Putamen (tissue), 1 donor: ENCODE measurements at places on chromosomes 2 and 18.
A peak's percentile ranks its signal among the peaks of the same experiment; 100 is the strongest.

DNA sequence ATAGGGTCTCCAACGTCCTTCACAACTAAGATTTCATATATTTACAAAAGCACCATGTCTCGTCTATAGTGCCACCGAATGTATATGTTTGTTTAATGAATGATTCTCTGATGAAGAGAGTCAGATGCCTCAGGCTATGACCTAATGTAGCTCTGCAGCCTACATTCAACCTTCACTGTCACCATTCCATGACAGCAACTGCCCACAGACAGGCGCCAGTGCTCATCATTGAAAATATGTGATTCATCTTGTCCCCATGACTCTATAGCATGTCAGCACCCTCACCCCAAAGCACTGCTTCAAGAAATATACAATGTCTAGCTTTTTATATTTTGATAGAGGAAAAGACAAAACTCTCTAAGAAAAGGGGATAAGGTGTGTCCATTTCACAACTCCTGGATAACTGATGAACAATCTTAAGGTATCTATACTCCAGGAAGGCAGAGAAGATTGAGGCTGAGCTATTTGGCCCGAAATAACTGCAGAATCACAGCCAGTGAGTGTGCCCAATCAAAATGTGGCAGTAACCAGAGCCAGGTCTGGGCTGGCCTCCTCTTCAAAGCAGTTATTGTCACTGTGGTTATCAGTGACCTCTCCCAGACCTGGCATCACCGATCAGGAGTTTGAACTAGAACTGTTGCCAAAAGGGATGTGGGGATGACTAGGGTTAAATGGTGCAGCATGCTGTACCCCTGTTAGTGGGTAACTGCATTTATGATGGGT, 246.6 kb downstream of the SETBP1 start:
- DNase-seq, result no peak

- DNase-seq, result no peak
These were observed 111.8 kb upstream of the STON1 start for GRCh38 chr2:48417856-48418838.

GRCh38 chr2:121555008-121555407, 24.3 kb downstream of the RNU4ATAC start:
- DNase-seq, result peak; percentile 27

DNA sequence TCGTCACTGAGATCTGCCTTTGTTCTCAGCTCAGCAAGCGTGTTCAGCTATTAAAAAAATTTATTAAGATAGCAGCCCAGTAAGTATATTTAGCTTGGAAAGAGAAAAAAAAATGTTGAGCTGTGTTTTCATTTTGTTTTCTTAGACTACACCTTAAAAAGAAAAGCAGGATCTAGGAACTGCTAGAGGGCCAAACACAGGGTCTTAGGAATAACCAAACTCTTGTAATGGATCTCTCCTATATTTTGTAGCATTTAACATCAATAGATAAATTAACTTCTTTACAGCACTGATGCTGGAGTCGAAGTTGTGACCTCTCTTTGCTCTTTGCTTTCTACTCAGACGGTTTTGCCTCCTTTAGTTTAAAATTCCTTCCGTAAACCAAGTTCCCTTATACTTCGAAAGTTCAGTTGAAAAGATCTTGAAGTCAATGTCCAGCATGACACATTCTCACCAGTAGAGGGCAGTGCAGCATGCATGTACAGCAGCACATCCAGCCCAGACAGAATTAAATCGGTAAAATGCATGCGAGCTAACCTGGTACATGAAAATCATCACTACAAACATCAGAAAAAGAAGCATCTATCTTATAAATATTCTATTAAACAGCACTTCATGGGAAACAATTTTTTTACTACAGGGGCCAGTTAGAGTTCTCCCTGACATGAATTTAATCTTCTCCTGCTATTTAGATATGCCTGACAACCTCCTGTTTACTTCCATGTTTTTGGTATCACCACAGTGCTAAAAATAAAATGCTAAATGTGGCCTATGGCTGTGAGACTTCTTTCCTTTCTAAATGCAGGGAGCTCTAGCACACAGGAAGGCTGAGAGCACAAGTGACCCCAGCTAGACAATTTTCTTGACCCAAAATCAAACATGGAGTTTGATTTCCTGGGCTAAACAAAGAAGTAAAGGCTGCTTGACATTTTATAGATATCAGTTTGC, 48.2 kb upstream of the MAP3K20 start:
- peak; percentile 75 for DNase-seq

GRCh38 chr2:38907242-38907641, 17.6 kb downstream of the ARHGEF33 start:
- no peak for DNase-seq

DNA sequence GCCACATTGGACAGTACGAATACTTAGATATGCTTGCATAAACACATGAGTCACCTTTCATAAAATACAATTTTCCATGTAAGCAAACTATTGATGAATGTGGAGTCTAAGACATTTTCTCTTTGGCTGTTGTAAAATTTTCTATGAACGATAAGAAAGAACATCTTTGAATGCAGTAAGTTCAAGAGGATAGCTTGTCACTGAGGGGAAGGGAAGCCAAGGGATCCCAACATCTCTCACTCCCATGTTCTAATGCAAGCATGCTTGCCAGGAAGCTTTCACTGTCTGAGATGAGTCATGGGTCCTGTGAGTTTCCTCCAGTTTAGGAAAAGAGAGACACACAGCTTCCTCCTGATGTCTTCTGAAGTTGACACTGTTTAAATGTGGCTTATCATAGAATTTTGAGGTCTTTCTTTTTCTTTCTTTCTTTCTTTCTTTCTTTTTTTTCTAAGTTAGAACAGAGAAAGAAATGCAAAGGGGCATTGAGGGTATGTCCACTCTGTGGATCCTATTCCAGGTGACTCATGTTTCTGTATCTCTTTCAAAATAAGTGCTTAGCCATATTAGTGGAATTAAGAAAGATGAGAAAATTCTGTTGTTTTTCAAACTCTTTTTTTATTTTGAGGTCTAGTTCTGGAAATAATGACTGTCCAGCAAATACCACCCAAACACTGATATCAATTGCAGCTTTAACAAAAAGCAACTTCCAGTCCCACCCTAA, 146.6 kb downstream of the RDH14 start:
- no peak for DNase-seq

DNA sequence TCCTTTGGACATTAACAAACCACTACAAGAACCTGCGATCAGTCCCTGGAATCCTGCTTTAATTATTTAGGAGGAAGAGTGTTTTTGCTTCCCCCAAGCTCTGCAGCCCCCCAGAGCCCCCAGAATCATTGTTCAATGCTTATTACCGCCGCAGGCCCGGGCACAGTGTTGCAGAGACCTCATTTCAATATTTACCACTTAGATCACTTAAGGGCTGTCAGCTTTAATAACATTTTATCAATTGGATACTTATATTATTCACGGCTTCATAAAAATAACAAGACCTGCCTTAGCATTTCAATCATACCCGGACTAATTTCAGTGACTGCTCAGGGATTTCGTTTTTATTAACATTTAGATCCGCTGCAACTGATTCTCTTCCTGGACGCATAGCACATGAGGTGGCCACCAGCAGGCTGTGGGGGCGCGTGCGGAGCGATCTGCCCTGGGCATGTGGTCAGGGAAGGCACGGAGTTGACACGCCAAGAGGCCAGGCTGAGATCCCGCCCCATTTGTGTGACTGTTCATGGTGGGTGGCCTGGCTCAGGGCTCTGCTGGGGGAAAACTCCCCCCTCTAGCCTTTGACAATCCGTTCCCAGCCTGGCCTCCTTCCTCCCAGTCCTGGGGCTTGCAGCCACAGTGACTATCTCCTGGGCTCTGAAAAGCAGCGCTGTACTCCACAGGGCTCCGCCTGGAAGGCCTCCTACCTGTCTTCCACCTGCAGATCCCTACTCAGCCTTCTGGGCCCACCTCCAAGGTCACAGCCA, 267.6 kb downstream of the SRBD1 start:
- no peak for DNase-seq

GRCh38 chr18:13300796-13301195, 82.2 kb downstream of the LDLRAD4 start:
- DNase-seq, result no peak

GRCh38 chr2:11540148-11540995, 6.5 kb downstream of the GREB1 start:
- no peak for DNase-seq

GRCh38 chr2:141399270-141399669, 731.5 kb downstream of the LRP1B start:
- no peak for DNase-seq

GRCh38 chr2:7196883-7197282, 279.7 kb downstream of the RNF144A start:
- DNase-seq, result no peak

DNA sequence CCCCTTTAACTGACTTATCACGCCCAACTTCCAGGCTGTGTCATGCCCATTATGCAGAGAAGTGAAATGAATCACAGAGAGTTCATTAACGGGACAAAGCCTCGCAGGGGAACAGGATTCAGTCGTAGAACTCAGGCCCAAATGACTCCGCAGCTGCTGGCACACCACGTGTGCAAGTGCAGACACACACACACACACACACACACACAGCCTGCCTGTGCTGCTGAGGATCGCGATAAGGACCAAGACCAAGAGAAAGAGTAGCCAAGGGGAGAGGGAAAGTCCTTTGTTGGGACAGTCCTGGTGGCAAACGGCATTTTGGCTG, 90.0 kb upstream of the TAF1B start:
- DNase-seq, result no peak

DNA sequence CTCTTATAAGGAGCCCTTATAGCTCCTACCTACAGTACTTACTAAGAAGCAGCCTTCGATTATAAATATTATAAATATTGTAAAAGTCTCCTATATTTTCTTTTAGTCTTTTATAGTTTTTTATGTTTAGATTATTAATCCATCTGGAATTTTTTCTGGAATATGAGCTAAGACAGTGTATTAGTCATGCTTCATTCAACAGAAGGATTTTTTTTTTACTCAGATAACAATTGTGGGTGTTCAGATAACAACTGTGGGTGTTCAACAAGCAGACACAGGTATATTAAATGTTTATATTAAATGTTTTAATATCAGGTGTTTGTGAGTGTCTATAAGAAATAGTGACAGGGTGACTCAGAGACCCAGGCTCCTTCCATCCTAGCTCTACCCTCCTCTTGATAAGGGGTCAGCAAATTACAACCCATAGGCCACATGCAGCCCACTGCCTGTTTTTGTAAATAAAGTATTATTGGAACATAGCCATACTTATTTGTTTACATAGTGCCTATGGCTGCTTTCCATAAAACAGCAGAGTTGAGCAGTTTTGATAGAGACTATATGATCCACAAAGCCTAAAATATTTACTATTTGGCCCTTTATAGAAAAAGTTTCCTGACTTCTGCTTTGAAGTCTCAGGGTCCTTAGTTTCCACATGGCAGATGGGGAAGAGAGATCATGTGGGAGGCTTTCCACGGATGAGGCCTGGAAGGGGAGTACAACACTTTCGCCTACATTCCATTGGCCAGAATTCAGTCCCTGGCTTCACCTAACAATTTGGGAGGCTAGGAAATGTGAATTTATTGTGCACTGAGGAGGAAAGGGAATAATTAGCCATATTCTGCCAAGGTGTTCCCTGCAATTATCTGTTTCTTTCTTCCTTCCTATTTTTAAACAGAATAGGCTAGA, 4.3 kb upstream of the SPATS2L start:
- DNase-seq, result no peak

DNA sequence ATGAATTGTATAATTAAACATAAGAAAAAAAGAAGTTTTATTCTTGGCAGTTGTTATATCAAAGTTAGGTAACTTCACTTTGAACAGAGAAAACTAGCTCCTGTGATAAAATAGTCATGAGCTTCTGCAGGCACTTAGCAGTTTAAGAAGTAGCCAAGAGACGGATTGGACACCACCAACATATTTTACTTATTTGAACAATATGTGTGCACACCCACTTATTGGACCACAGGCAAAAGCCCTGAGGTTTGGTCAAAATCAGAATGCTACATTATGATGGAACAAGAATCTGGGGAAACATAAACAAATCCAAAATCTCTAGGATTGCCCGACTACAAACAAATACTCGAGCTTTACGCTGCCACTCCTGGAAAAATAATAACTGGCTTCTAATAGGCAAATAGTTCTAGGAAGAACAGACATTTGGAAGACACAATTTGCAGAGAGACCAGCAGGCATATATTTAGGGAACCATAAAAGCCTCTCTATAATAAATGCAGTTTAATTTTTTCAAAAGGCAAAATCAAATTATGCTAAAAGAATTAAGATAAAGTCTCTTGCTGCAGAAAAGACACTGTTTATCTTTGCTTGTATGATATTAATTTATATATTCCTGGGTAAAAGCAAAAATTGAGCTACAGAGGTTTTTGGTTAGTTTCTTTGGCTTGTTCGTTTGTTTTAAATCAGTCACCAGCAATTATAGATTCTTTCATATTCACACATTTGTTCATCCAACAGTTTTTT, 117.9 kb downstream of the CDC42EP3 start:
- no peak for DNase-seq

DNA sequence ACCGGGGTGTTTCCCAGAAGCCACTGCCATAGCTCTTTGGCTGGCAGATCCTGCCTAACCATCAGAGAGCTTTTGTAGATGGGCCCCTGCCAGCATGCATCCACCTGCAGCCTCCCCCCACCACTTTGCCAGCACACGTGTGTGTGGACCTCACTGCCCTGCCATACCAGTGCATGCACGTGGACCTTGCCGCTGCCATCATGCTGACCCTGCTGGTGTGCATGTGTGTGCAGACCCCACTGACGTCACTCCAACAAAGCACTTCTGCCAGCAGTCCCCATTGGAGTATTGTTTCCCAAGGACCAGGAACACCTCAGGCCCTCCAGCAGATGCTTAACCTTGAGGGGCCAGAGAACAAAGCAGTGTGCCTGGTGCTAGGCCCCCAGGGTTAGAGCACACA, 71.4 kb downstream of the STRADB start:
- DNase-seq, result no peak

GRCh38 chr2:239807568-239807967, 217.6 kb downstream of the NDUFA10 start:
- no peak for DNase-seq

GRCh38 chr18:24402209-24402785, 4.7 kb upstream of the OSBPL1A start:
- DNase-seq, result no peak

GRCh38 chr18:79855147-79855933, 57.6 kb downstream of the KCNG2 start:
- no peak for DNase-seq
